ENCODE measurements at places on chromosomes 4 and X.

DNA sequence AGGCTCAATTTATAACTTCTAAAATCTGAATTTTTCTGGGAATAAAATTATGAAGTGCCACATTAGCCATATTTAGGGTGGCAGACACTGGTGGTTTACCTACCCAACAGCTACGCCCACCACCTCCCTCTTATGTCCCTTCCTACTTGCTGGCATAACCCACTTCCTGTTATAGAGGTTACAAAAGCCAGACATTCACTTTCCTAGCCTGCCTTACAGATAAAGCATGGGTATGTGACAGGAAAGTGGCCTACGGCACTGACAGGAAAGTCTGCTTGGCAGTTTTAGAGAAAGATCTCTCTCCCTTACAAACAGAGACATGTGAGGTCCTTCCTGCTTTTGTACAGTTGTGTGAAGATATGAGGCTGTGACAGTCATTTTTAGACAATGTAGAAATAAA lies 12.4 kb downstream of the DDX53 start:
- DNase-seq, result no peak

DNA sequence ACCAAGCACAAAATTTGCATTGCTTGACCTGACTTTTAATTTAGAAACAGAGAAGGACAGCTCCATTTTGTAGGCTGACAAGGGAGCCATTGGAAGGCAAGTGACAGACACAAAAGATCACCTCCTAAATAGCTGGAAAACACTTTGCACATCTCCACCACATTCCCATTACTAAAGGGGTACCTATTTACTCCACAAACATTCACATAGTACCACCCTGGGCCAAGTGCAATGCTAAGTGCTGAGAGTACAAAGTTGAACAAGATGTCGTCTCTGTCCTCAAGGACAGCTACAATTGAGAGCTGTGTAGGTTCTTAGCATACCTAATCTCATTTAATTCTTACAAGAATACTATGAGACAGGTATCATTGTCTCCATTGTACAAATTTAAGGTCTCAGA lies 152.8 kb upstream of the GPC4 start:
- DNase-seq, result no peak

- no peak for DNase-seq
Measured at GRCh38 chrX:6821730-6822129, 286.8 kb upstream of the VCX3A start.

DNA sequence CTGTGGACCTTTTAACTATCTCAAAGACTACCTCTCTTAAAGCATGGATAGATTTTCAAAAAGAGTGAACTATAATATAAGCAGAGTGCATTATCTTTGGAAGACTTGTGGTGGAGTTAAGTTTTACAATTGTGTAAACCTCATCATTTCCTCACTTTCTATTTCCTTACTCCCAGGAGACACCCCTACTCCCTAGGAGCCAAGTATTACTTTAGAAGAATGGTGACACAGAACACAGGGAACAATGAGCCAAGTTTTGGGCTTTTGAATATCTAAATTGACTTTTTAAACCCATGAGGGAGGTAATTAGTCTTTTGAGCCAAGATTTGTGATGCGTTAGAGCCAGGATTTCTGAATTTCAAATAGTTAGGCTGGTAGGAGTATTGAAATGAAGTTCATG lies 78.9 kb upstream of the UNC5C start:
- no peak for DNase-seq

DNA sequence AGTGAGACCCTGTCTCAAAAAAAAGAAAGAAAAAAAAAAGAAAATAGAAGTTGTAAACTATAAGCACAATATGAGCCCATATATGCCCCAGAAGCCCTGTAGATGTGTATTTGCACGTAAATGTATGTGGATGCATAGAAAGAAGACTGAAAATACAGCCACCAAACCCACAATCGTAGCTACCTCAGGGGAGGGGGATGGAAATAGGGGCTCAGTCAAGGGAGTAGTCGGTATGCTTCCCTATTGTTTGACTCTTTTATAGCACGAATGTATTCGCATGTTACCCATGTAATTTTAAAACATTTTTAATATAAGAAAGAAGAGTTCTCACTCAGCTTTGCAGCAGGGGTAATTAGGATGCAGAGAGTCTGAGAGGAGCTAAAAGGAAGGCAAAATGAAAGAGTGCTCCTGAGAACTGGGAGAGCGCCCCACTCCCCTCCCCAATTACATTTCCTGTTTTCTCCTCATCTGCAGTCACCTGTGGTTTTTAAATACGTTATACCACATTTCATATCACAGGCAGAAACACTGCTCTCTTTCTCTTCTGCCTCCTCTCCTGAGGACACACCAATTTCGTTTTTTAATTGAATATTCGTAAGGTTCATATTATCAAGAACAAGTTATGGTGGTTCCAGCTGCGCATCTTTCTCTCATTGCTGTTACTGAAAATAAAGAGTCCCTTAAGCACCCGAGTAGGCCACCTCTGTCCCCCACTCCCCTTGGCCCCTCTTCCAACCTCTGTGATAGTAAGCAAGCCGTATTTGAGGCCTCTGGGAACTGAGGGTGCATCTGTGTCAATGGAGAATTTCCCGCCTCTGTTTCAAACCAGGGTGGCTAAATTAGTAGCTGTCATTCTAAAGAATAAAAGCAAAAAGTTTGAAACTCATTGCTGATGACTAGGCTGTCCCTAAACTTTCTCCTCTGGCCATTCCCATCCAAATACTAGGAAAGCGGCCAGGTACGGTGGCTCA lies 10.7 kb downstream of the SEPTIN6 start:
- DNase-seq, result no peak

GRCh38 chr4:14742054-14742453 lies 260.2 kb upstream of the CPEB2 start:
- no peak for DNase-seq

- no peak for DNase-seq
Measured at GRCh38 chr4:30904215-30904555, 184.0 kb downstream of the PCDH7 start.

DNA sequence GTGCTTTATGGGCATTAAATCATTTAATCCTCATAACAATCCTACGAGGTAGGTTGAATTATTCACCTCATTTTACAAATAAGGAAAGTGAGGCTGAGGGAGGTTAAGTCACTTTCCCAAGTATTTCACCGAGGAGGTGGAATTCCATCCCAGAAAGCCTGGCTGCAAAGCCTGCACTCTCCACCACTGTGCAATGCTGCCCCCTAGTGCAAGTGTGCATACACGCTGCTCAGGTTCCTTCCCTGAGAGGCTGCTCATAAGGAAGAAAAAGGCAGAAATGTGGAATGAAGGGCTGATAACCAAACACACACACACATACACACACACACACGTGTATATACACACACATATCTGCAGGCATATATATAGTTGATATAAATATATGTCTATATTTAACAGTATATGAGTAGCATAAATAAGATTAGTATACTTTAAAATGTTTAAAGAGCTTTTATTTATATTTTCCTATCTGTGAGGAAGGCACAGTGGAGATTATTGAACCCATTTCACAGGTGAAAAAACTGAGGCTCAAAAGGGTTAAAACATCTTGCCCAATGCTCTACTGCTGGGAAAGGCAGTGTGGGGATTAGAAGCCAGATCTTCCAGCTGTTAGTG lies 714.5 kb upstream of the TENM3 start:
- DNase-seq, result no peak

DNA sequence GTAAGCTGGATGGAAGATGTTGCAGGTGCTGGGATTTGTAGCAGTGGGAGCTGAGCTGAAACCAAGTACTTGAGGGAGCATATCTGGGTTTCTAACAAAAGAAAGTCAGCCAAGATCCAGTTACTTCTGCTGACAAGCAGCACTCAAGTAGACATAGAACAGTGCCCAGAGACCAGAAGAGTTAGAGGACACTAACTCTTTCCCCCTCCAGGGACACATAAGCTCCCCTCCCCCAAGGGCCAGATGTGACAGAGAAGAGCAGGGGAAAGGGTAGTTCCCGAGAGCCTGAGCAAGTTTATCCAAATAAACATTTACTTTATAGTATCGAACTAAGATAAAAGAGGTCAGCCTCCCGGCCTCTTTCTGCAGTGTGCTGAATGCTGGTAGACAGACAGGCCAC lies 12.2 kb downstream of the TRPC3 start:
- DNase-seq, result no peak

DNA sequence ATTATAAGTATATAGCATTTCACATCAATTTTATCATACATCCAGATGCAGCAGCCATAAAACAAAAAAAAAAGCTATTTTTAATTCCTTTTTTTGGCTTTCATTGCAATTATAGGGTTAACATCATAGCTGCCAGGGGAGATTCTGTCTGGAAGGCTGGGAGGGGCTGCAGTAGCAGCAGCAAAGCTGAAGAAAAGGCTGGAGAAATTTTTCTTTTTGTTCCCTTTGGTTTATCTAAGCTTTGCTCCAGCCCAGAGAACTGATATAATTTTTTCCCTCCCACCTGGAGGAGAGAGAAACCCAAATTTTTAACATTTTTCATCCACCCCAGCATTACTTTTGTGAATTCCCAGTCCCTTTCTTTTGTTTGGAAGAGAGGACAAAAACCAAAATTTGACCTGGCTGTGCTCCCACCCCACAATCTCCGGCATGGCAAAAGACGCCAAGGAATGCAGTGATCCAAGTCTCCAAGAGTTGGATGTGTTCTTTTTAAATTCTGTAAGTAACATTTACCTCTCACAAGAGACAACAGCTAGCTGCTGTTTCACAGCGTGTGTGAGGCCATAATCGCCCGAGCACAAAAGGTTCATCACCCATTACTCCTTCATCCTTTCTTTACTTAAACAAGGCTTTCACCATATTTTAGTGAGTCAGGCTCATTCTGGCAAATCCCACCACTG lies 25.1 kb upstream of the FAM156A start:
- DNase-seq, result no peak

DNA sequence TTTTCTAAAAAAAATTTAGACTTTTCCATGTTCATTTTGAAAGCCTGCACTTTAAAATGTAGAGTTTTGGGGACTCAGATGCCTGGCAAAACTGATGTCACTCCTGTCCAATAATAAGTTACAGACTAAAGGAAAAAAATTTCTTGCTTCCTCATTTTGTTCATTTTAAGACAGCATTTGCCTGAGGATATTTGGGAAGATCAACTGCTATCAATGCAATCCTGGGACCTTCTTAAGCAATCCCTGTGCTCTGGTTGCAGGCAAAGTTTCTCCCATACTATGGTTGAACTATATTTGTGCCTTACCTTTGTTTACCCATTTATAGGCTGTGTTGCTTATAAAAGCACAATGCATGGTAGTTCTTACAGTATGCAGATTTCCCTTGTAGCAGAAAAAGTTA lies 280.4 kb downstream of the CFAP47 start:
- no peak for DNase-seq

DNA sequence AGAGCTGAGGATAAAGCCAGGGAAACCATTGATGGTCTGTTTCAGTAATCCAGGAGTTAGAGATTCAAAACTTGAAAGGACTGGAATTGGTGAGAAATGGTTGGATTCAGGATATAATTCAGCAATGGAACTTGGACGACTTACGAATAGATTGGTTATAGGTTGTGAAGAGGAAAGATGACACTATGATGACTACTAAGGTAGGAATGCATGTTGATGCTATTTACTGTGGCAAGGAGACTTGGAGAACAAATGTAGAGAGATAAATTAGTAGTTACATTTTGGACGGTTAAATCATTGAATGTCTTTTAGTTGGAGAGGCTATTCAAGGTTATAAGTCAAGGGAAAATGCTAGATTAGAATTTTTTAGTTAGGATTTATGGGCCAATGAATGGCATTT lies 365.4 kb upstream of the TECRL start:
- no peak for DNase-seq

GRCh38 chr4:122469457-122469856 lies 12.9 kb upstream of the IL2 start:
- no peak for DNase-seq

DNA sequence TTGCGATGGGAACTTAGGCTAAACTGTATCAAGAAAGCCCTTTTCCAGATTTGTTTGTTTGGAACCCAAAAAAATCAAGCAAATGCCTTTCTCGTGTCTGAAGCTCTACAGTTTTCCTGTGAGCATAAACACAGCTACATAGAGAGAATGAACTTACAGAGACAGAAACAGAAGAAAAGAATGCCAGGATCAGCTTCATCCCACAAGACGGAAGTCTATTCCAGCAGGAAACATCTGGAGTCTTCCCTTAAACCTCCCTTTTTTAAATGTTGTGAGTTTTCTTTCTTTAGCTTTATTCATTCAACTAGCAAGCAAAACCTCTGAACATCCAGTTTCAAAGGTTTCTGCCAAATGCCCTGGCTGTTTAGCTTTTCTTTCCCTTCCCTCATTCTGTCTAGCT lies 32.6 kb upstream of the ZFP42 start:
- DNase-seq, result no peak

GRCh38 chrX:13579661-13580060 lies 10.3 kb downstream of the EGFL6 start:
- DNase-seq, result no peak

- DNase-seq, result no peak
Measured at GRCh38 chrX:12269484-12269883, 131.2 kb downstream of the FRMPD4 start.

- DNase-seq, result no peak
Measured at GRCh38 chr4:181219783-181220416, 1023.3 kb upstream of the TENM3 start.

DNA sequence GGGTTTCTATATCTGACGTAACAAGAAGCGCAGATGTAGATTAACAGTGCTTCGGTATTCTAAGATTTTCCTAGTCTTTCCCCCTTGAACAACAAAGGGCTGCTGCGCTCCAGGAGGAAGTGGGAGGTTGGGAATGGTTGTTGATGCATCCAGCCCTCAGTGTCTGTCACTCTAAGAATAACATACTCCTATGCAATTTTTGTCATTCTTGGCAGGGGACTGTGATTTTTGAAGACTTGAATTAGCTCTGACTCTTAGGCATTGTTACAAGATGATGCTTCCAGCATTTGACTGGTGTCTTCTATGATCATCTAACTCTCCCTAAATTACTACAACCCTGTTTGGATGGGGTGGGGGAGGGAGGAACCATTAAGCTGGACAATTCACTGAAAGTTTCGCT lies 394.2 kb downstream of the ARHGAP24 start:
- DNase-seq, result no peak

DNA sequence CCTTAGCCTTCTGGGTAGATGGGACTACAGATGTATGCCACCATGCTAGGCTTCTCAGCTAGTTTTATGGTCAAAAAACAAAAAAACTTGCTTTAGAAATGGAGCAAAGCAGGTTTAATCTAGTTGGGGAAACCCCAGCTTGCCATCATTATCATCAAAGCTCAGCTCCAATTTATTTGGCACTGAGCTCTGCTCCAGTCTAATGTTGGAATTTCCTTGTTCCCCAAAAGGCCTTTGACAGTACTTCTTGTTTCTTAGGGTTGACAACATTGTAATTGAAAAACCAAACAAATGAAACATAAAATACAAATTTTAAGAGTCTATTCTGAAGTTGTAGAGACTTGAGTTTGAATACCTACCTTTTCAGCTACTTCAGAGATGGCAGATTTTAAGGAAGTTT lies 48.0 kb downstream of the MRPL1 start:
- DNase-seq, result no peak

- no peak for DNase-seq
Measured at GRCh38 chr4:108744307-108744706, 18.5 kb downstream of the ETNPPL start.

GRCh38 chr4:1416051-1416947 lies 10.1 kb upstream of the NKX1-1 start:
- DNase-seq, result no peak

All from stimulated activated CD8-positive, alpha-beta memory T cell treated with anti-CD3 and anti-CD28 coated beads, Interleukin-7, amount 100 ng/mL, for 1 hour (primary cell).